NK-92 treated with Interleukin-12 subunit alpha and Interleukin-12 subunit beta, amount 100 ng/mL, for 24 hours (cell line): ENCODE measurements at places on chromosomes 13 and 19.

GRCh38 chr13:77298426-77298825 is 28.5 kb downstream of the MYCBP2 start:
- DNase-seq = no peak

- DNase-seq = no peak
These were observed 1.0 kb upstream of the BCAM start for GRCh38 chr19:44807652-44808462.

DNA sequence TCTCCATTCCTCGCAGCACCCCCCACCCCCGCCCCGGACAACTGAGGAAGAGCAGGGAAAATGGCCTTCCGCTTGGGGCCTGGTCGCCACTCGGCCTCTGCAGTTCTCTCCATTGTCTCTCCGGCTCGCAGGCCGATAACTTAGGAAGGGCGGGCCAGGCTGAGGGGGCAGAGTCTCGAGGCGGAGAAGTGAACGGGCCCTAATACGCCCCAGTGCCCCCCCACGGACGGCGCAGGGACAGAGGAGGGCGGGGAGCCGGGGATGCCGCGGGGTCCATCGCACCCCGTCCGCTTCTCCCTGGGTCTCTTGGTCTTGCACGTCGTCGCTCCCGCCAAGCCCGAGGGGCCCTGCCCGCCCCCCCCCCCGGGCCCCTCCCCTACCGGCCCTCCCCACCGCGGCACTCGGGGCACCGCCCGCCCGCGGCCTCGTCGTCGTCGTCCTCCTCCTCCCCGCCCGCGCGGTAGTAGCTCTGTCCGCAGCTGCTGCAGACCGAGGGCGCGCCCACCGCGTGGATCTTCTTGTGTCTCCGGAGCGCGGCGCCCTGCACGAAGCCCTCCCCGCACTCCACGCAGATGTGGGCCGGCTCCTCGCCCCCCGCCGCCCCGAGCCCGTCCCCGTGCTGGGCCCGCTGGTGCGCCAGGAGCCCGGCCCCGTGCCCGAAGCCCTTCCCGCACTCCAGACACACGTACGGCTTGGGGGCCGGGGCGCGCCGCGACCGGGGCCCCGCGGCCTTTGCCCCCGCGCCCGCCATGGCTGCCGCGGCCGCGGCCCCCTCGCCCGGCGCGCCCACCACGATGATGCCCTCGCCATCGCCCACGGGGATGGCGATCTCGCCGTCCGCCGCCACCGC is 33.2 kb downstream of the ZNF787 start:
- DNase-seq = no peak

- no peak for DNase-seq
These were observed 186.3 kb upstream of the TMTC4 start for GRCh38 chr13:100860866-100861265.

- DNase-seq = no peak
These were observed 53.3 kb upstream of the SOX1 start for GRCh38 chr13:112013665-112014064.

- no peak for DNase-seq
These were observed 29.4 kb downstream of the SMIM24 start for GRCh38 chr19:3450796-3451411.

DNA sequence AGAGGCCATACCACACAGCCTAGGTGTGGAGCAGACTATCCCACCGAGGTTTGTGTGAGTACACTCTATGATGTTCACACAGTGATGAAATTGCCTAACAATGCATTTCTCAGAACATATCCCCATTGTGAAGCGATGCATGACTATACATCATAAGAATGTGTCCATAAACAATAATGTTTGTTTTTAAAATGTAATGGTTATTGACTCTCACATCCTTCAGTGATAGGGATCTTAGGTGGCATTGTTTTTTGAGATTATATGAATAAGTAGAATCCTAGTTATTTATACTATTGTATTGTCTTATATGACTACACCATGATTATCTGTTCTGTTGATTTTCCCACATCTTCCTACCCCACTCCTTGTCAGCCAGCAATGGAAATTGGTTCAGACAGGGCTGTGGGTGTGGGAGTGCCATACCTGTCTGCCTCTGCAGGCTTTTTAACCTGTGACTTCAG is 13.6 kb downstream of the CCNA1 start:
- DNase-seq = peak; percentile 35

DNA sequence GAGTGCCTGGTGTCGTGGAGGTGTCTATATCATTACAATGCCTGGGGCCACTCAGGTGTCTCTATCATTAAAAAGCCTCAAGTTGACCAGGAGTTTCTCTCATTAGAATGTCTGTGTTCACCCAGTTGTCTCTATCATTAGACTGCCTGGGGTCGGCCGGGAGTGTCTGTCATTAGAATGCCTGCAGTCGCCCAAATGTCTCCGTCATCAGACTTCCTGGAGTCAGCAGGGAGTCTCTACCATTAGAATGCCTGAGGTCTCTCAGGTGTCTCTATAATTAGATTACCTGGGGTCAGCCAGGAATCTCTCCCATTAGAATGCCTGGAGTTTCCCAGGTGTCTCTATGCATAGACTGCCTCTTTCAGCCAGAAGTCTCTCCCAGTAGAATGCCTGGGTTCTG is 1477.6 kb downstream of the UQCRFS1 start:
- no peak for DNase-seq

GRCh38 chr13:97318532-97318931 is 96.4 kb downstream of the MBNL2 start:
- DNase-seq = no peak

DNA sequence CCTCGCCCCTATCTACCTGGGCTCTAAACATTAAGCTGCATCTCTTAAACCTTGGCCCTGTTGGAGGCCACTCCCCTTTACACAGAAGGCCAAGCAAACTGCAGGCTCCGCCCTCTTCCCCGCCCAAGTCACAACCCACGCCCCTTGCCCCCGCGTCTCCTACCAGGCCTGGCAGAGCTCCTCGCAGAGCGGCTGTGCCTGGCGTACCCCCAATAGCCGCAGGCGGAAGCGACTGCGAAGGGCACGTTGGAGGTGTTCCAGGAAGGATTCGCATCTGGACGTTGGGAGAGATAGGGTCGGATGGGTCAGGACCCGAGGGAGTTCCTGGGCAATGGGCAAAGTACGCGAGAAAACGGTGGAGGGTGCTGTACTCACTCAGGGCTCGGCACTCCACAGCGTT is 5.9 kb downstream of the RTBDN start:
- no peak for DNase-seq

DNA sequence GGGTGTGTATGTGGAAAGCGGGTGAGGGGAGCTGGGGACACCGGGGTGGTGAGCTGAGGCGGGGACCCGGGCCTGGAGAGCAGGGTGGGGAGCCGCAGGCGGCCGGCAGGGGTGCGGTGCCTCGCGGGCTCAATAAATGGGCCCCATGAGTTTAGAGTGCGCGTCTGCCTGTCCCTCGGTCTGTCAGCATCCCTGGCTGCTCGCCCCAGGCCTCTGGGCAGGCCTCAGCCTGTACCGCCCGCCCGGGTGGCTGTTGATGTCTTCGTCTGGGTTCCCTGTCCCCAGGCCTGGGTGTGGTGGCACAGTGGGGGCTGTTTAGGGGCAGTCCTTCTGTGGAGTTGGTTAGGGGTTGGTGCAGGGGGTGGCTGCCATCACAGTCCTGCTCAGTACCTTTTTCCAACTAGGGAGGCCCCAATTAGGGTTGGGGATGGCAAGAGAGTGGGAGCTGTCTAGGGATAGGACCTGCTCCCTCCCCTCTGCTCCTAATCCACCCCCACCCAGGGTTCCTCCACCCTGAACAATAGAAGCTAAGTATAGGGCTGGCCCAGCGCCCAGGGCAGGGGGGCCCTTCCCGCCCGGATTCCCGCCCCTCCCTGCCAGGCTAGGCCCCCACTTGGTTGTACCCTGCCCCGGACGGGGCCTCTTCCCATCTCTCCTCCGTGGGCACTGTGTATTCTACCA is 12.2 kb downstream of the CIC start:
- DNase-seq = no peak

- DNase-seq = no peak
These were observed 39.7 kb upstream of the SACS start for GRCh38 chr13:23473221-23473620.

GRCh38 chr19:46147791-46148288 is at the start of gene IGFL2:
Gene IGFL2, plus strand, starts transcription at chr19:46148238. Its CDS starts 41 bp downstream, at chr19:46148279.
- no peak for DNase-seq

GRCh38 chr19:5103812-5104410 is 135.0 kb downstream of the KDM4B start:
- DNase-seq = no peak

DNA sequence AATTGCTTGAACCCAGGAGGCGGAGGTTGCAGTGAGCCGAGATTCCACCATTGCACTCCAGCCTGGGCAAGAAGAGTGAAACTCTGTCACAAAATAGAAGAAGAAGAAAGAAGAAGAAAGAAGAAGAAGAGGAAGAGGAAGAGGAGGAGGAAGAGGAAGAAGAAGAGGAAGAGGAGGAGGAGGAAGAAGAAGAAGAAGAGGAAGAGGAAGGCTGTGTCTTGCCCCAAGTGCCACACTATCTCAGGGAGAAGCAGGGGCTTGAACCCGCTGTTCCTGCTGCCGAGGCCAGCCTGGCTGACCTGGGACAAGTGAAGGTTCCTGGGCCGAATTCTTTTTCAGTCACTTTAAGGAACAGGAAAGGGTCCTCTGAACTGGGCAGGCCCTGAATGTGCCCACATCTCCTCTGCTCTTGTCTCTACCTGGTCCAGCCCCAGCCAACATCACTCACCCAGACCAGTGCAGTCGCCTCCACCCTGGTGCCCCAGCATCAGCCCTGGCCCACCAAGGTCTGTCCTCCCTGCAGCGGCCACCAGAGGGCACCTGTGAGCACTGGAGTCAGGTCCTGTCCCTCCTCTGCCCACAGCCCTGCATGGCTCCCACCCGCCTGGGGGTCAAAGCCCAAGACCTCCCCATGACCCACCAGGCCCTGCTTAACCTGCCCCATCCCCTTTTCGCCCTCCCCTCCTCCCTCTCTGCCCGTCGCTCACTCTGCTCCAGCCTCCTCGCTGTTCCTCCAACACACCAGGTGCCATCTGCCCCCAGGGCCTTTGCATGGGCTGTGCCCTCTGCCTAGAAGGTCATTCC is 20.0 kb downstream of the TICAM1 start:
- peak; percentile 75 for DNase-seq

GRCh38 chr13:113981194-113981605 is 7.3 kb upstream of the C13orf46 start:
- no peak for DNase-seq

- DNase-seq = no peak
These were observed 722 bp upstream of the CRTC1 start for GRCh38 chr19:18682807-18683108.

DNA sequence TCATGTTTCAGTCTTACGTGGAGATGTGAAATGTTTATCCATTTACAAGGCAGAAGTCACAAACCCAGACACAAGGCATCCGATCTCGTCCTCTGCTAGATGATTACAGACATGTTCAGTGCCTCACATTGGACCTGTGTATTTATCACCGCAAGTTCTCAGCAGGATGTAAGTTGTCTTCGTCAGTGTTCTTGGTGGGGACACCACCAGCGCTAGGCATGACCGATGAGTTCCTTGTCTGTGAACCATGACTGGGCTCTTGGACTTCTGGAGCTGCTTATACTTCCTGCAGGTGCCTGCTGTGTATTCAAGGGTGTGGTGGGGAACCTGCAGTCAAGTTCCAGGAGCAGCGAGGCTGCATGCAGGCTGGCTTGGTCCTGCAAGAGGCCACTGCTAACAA is 105.4 kb downstream of the URI1 start:
- no peak for DNase-seq

GRCh38 chr13:94093652-94094315 is 385.7 kb downstream of the DCT start:
- no peak for DNase-seq

DNA sequence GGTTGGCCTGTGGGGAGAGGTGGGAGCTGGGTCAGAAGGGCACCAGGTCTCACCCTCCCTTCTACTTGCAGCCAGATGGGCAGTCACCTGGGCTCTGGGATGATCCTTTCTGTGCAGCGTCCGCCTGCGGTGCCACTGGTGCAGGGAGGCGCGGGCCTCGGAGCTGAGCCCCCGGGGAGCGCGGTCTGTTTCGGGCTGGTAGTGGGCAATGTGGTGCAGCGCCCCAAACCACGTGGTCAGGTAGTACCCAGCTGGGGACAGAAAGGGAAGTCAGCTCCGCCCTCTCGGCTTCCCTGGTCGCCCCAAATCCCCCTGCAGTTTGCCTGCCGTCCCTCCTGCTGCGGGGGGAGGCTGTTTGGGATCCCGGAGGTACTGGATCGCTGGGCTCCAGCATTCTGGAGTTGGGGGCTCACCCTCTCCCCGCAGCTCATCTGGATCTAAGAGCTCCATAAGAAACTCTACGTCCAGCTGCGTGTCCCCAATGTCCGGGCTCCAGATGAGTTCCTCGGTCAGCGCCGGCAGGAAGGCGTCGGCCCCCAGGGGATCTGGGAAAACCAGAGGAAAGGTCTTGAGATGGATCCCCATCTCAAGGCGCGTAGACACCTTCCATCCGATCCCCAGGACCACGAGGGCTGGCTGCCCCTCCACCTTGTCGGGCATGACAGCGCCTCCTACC is 8.8 kb downstream of the RINL start:
- DNase-seq = no peak

GRCh38 chr13:45180713-45181601 is 19.9 kb downstream of the KCTD4 start:
- DNase-seq = no peak

DNA sequence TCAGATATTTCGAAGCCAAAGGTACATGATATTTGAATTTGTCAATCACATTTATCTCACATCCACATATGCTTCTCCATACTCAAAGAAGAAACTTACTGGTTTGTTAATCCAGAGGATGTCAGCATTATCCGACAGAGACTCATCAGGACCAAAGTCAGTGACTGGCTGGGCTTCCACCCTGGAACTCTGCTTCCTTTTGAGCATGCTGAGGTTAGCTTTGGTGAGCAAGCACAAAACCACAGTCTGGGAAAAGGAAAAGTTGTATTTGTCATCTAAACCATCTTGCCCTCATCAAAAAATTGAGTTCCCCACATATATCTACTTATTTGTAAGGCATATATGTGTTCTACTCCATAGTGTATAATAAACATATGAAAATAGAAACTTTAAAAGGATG is 17.4 kb downstream of the NALCN start:
- no peak for DNase-seq

GRCh38 chr19:4186087-4186993 is 3.9 kb downstream of the ANKRD24 start:
- peak; percentile 58 for DNase-seq

GRCh38 chr13:50309318-50309717 is 294.1 kb downstream of the KCNRG start:
- no peak for DNase-seq
